ENCODE measurements at places on chromosomes 5 and 9.

DNA sequence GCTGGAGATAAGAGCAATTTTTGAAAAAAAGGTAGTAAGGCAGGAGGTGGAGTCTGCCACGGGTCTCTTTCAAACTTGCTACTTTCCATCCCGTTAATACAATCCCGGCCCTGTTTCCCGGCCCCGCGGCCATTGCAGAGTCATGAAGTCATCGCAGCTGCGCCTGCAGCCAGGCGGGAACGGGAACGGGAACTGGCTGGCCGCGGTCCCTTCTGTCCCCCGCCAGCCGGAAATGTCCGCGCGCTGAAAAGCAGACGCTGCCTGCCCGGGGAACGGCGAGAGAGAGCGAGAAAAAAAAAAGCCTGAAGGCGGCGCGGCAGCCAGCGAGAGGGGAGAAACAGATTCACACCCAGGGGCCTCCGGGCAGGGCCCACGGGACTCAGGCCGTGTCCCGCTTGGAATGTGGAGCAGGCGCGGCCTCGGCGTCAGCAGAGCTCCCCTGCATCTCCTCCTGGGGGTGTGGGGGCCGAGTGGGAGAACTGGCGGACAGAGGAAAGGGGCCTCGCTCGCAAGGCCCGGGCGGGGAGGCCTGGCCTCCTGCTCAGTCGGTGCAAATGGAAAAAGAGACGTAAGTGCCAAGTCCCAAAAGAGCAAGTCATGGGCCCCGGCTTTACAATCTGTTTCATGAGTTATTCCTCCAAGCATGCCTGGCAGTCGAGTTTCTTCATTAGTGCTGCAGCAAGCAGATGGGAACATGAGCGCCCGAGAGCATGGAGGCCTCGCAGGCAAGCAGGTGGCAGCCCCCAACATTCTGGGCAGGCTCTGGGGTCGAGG is 201.2 kb upstream of the GAS1 start:
- DNase-seq: no peak

DNA sequence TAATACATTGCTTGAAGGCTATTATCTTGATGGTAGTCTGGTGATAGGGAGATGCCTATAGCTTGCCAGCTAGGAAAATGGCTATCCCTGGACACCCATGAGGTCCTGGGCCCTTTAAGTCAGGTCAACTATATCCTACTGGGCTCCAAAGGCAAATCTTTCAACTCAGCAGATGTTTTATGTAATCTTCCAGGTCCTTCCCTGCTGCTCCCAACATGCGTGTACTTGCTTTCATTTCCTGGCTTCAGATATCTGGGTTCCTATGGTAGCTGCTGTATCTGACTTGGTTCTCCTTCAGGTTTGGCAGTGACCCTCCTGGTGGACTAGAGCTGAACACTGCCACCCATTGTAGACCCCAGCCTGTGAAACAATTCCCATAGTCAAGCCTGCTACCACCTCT is 32.4 kb upstream of the GAS1 start:
- no peak for DNase-seq

DNA sequence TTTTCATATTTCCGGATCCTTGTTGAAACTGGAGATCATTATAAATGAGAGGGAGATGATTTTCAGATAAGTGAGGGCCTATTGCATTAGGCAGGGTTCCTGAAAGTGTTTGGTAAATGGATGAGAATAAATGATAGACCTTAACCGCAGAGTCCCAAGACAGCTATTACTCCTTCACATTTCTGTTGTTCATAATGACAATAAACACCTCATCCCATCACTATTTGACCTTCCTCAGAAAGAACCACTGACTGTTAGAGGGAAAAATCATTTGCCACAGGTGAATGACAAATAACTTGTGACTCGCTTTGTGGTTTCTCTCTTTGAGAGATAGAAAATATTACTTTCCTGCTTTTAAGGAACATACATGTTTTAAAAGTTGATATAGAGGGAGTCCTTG is 47.3 kb upstream of the TRMT10B start:
- no peak for DNase-seq

DNA sequence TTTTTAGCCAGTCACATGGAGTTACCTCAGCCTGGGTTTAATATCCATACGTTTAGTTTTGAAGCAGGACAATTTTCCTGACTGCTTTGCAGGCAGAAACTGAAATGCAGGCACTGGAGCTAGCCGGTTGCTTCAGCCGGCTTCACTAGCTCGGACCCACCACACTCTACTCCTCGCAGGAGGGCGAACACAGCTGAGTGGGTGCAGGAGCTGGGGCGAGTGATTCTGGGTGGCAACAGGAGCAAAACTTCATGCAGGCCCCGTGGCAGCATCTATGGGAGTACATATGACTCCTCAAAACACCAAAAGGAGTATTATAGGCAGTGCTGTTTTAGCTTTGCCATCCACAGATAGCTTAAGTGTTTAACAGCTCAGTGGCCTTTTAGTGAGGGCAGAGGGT is 1211.8 kb upstream of the NUDT12 start:
- DNase-seq: no peak

DNA sequence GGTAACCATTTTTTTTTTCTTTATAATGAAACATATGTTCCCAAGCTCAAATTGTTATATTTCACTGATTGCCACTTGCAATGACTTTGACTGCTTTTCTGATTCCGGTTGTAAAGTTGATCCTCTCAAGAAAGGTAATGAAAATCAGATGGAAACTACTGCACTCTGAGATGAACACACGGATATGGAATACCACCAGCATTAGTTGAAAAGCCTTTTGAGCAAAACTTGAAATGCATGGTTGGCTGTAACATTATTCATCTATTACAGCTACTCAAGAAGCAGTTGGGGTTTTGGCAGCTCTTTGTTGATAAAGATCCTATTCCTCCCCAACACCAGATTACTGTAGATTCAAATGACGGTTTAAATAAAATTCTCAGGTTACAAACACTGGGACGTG is 591.6 kb upstream of the DMAC1 start:
- DNase-seq: no peak

- DNase-seq: no peak
Measured at GRCh38 chr5:13814301-13814700, 130.2 kb downstream of the DNAH5 start.

- DNase-seq: no peak
Measured at GRCh38 chr9:124273427-124274160, 15.8 kb downstream of the NEK6 start.
